Activated naive CD8-positive, alpha-beta T cell treated with anti-CD3 and anti-CD28 coated beads, Interleukin-2, amount 10 ng/mL, durations not matched to agents 7 days and 5 days (primary cell): ENCODE measurements at places on chromosomes 4 and X. TPM values are rescaled to one million over a fixed set of nuclear protein-coding genes. Genes with fewer than 3 reads are reported as not detected.
A peak's percentile ranks its signal among the peaks of the same experiment; 100 is the strongest.

DNA sequence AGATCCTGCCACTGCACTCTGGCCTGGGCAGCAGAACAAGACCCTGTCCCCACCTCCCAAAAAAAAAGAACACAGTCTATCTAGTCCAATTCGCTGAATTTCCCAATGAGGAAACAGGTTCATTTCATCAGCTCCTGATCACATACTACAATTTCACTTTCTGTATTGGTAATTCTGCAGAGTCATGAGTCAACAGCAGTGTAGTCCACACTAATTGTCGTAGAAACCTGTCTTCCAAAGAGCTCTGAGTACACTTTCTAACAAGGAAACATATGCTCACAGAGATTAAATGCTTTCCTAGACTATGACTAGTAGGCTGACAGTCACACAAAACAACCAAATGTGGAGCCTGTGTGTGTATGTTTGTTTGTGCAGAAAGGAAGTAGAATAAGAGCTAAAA is 91.9 kb downstream of the GPC4 start:
- H3K27ac ChIP-seq = no peak overlapping the region
- H3K4me1 ChIP-seq = no peaks in the 10 kb centered on the region
- no peaks in the 10 kb centered on the region for H3K27me3 ChIP-seq
- no peak for DNase-seq
- H3K4me3 ChIP-seq = no peak overlapping the region

The ATP2B3 gene
- not detected for total RNA-seq

DNA sequence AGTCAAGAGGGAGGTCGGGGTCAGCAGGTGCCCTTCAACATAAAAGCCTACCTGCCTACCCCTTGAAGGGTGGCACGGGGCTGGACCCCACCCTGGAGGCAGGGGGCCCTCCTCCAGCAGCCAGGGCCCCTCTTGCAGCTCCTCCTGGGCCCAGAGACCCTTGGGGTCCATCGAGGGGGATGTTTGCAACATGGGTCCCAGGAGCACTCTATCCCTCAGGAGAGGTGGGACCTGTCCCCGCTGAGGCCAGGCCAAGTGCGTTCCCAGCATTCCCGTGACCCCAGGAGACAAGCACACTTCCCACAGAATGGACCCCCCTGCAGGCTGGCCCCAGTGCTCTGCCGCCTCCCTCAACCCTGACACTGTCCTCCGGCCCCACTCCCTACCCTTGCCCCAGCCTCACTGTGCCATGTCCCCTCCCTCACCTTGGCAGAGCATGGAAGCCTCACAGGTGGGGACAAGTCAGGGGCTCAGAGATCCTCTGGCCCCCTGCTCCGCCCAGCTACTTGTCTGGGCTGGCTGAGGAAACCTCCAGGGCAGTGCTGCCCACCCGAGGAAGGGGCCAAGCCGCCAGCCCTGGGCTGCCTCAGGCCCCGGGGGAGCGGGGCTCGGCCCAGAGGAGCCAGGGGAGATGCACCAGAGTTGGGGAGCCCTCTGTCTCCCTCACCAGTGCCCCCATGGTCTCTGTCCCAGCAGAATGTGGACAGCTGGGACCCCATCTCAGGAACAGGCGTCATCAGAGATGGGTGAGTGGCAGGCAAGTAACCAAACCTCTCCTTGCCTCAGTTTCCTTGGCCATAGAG is 2.2 kb downstream of the MXD4 start:
- no peaks in the 10 kb centered on the region for H3K4me1 ChIP-seq
- DNase-seq = no peak
- no peak overlapping the region for H3K4me3 ChIP-seq
- H3K27me3 ChIP-seq = no peaks in the 10 kb centered on the region
- no peaks in the 10 kb centered on the region for H3K36me3 ChIP-seq

The TRIML2 gene
- total RNA-seq = not detected

- H3K4me3 ChIP-seq = no peak overlapping the region
- no peaks in the 10 kb centered on the region for H3K36me3 ChIP-seq
- no peak overlapping the region for H3K27ac ChIP-seq
- H3K27me3 ChIP-seq = peaks cover 4% of the 10 kb centered on the region
- no peaks in the 10 kb centered on the region for H3K4me1 ChIP-seq
- peak; percentile 33 for DNase-seq
These were observed 209.3 kb downstream of the UGT8 start for GRCh38 chr4:114807759-114808404.
